Stimulated activated CD8-positive, alpha-beta memory T cell treated with anti-CD3 and anti-CD28 coated beads, Interleukin-4, amount 100 ng/mL, for 4 hours (primary cell): ENCODE measurements at places on chromosomes 16 and 17.

DNA sequence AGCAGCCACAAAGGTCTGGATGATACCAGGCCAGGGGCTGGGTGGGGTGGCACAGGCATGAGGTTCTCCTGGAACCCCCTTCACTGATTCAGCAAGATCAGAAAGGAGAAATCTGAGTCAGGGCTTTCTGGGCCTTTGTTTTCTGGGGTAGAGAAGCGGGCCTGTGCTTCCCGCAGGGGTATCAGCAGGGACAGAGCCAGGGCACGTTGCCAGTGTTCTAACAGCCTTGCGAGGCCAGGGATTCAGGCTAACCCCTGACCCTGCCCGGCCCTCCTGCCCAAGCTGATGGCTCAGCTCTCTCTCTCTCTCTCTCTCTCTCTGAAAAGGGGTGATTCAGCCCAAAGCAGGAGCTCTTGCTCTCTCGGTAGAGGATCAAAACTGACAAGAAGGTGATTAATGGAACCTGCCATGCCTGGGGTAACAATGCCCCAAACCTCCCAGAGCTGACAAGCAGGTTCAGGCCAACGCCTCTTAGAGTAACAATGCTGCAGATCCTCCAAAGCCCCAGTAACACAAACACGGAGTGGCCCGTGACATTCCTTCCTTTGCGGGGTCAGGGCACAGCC lies 2.0 kb upstream of the KRT13 start:
- no peak for DNase-seq

- DNase-seq, result no peak
Measured at GRCh38 chr17:2852221-2852620, 56.0 kb downstream of the RAP1GAP2 start.

GRCh38 chr17:62791235-62791734 lies 16.8 kb downstream of the MARCHF10 start:
- DNase-seq, result no peak

DNA sequence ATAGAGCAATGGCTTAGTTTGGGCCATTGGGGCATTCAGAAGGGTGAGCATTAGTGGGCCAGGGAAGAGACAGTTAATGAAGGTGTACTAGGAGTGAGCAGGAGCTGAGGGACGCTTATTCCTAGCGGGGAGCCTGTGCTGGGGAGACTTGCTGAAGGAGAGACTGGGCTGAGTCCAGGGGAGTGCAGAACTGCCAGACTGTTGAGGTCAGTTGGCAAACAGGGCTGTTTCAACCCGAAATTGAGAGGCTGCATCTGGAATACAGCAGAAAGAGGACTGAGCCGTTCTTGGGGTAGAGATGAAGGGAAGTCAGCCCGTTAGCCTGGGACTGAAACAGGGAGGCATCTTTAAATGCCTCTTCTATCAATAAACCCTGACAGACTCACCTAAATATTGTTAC lies 33.2 kb downstream of the MAP2K6 start:
- no peak for DNase-seq

DNA sequence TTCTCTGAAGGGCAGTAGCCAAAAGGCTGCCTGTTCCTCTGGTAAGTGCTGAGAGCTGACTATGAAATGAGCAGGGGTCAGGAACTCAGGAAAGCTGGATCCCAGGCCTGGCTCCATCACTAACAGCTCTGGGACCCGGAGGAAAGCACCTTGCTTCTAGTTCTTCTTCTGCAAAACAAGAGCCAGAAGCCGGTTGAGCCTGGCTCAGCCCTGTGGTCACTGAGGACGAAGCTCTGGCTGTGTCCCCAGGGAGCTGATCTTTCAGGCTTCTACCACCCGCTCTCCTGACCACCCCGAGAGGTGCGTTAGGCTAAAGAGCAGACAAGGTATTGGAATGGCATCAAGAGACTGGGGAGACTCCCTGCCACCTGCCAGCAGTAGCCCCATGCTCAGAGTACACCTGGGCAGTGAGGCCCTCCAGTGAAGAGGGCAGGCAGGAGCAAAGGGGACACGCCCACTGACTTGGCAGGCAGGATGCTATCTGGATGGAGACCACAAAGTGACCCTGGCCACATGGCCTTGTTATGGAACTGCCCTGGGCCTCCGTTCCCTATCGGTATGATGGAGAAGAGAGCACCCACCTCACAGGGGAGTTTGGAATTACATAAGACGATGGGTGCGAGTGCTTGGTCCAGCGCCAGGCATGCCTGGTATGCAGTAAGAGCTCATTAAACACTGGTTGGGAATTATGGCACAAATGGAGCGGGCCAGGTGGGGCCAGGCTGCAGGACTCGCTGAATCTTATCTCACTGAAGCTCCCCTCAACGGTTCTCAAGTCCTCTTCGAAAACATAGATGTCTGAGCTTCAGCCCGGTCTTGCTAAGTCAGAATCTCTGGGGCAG lies 61.4 kb downstream of the COG7 start:
- DNase-seq, result no peak

DNA sequence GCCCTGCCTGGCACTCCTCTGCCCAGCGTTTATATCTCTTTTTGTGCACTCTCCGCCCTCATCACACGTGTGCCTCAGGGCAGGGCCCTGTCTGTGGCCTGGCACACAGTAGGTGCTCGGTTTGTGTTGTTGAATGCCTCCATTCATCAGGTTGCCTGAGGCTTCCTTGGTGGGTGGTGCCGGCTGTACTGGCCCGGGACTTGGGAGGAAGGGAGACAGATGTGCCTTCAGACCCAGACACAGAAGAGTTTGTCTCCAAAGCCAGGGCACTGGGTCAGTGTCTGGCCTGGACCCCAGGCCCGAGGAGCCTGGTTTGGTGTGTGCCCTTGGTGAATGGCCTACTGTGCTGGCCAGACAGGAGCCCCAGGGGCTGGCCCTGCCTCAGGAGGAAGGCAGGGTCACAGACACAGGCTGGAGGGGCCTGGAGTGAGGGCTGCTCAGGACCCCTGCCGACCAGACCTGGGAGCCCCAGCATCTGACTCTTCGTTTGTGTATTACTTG lies 71.6 kb downstream of the RAI1 start:
- DNase-seq, result no peak

GRCh38 chr16:66617728-66618127 lies 13.2 kb downstream of the CMTM3 start:
- no peak for DNase-seq

- DNase-seq, result no peak
Measured at GRCh38 chr16:62846399-62847057, 810.3 kb upstream of the CDH8 start.

DNA sequence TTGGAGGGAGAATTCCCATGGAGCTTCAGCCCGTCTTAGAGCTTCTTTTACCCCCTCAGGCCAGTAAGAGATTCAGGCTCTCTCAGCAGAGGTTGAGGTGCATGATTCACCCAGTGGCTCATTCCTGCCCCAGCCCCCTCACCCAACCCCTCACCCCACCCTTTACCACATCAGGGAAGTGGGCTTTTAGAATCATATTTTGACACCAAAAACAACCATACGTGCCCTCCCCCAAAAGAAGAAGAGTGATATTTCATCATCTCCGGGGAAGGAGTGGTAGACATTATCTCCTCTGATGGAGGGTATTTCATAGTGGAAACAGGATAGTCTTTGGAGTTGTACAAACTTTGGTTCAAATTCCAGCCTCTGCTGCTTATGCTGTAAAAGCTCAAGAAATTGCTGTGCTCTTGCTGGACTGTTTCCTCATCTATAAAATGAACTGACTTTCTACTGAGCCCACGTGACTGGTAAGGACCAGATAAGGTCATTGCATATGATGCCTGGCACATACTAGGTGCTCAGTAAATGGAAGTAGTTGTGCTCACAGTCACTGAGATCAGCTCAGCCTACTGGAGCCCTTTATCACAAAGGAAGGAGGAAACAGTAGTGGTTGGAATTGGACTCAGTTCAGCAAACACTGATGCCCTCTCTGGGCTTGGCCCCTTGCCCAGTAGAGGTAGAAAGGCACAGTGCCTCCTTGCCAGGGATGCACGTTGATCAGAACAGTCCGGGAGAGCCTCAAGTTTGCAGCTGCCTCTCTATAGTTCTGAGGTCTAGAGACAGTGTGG lies 18.3 kb upstream of the CCL5 start:
- DNase-seq, result no peak

- no peak for DNase-seq
Measured at GRCh38 chr17:16593356-16594102, 24.5 kb upstream of the ZNF287 start.

GRCh38 chr17:35817196-35817595 lies 7.9 kb downstream of the TAF15 start:
- DNase-seq, result no peak

DNA sequence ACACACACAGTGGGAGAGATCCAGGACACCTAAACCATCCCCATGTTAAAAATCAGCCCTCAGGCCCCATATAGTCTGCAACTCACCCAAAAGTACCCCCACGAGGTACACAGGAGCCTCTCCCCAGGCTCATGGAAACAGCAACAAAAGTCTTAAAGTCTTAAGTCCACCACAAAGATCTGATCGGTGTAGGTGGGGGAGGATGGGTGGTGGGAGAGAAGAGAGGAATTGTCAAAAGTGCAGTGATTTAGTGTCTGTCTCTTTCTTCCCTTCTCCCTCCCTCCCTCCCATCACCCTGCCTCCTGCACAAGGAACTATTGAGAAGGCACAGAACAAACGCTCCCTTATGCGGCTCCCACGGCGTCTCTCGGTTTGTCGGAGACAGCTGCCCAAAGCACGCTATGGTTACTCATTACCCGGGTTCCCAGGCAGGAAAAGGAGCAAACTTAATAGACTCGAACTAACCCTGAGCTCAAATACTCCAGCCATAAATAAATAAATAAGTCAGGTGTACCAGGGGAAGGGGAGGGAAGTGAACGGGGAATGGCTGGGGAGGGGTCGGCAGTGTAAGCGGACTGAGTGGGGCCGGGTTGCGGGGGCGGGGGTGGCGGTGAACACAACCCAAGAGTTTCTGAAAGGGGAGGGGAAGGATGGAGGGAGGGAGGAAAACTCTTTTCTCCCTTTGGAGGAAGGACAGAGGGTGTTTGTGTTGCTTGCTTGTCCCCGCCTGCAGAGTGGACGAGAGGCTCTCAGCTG lies 477.4 kb downstream of the SLC39A11 start:
- DNase-seq, result no peak

GRCh38 chr16:3963203-3963602 lies 82.7 kb upstream of the CREBBP start:
- DNase-seq, result no peak
